Stimulated activated CD8-positive, alpha-beta memory T cell treated with anti-CD3 and anti-CD28 coated beads, Interleukin-4, amount 100 ng/mL, for 1 hour (primary cell): ENCODE measurements at places on chromosomes 7 and 10.

- peak; percentile 50 for DNase-seq
These were observed at the start of gene HIPK2 for GRCh38 chr7:139777948-139778841. Gene HIPK2, minus strand, starts transcription at chr7:139777998. Its CDS starts 375 bp downstream, at chr7:139777623.

DNA sequence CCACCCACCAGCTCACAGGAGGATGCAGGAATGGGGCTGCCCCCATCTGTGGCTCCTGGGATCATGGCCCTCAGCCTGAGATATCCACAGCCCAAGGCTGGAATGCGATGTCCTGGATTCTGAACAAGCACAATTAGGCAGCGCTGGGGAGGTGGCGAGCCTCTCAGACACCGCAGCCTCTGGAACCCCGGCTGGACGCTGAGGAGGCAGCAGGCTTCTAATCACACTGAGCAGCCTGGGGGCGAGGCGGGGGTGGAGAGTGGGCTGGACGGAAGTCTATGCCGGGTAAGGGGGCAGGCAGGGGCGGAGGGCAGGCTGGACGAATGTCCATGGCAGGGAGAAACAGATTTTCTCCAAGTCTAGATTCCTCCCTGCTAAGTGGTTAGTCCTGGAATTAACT is 56.4 kb downstream of the DPYSL4 start:
- DNase-seq, result no peak

- DNase-seq, result no peak
These were observed 296.3 kb upstream of the ZMIZ1 start for GRCh38 chr10:78772486-78772885.

DNA sequence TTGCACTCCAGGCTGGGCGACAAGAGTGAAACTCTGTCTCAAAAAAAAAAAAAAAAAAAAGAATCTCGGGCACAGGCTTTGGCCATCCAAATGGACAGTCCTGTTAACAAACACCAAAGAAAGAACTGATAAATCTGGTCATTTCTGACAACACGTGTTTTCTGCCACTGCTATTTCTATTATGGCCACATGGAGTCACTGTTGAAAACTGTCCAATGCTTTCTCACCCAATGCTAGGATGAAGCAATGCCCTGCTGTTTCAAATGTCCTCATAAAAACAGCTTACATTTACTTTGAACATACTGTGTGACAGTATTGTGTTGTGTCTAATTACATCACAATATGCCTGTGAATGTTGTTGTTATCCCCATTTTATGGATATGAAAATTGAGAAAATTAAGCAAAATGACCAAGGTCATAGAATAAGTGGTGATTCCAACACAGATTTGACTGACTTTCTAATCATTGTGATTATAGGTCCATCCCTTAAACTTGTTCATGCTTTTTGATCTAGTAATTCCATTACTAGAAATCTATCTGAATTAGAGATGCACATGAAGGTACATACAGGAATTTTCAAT is 19.9 kb upstream of the MAP3K8 start:
- no peak for DNase-seq

DNA sequence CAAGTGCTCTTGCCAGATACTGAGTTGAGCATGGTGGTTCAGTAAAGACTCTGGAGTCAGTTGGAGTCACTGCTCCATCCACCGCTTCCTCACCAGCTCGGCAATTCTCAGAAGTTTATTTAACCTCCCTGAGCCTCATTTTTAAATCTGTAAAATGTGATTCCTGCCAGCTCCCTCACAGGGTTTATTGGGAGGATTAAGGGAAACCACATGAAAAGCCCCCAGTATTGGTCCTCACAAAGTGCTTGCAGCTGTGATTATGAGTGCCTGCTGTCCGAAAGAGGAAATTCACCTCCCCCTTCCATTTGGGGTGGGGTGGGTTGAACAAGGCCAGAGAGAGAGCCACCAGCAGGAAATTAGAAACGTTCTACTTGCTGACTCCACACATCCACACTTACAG is 99.0 kb downstream of the AOAH start:
- DNase-seq, result no peak

- DNase-seq, result no peak
These were observed 11.3 kb upstream of the ESYT2 start for GRCh38 chr7:158840604-158841003.

- DNase-seq, result no peak
These were observed 28.9 kb upstream of the SAMD9L start for GRCh38 chr7:93176992-93177580.

DNA sequence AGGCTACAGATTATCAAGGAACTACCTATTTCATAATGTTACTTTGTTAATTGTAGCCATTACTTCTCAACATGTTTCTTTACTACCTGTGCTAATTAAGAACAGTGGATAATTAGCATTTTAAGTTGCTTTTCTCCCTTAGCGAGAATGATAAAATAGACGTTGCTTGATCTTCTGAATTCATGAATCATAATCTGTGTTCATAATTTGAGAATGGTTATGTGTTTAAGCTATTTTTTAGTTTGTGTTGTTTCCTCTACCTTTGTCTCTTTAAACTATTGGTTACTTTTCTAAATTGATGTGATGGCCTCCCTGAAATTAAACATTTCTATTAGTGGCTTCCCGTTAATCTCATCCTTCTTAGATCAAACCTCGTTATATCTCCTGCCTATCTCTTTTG is at the start of gene ZRANB1:
TSS of gene ZRANB1 (plus strand) at position 301 of the 400 bp plus-strand sequence. CDS start 371 bp downstream, outside the sequence.
- DNase-seq, result no peak

DNA sequence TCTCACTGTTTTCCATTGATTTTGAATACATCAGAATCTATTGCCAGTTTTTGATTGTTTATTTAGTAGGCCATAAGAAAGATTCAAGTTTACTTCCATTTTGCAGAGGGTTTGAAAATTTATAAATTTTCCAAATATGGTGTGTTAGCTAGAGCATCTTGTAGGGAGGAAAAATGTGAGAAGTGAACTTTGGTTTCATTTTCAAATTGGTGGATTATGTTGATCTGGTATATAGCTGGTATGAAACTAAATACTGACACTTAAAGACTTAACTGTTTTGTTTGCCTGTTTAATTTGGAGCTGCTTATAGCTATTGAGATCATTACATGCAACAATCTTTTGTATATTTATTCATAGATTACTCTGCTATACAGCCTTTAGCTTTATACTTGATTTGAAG is 108.1 kb downstream of the ADAM22 start:
- no peak for DNase-seq

- no peak for DNase-seq
These were observed 183.6 kb downstream of the TAX1BP1 start for GRCh38 chr7:27923642-27923980.

DNA sequence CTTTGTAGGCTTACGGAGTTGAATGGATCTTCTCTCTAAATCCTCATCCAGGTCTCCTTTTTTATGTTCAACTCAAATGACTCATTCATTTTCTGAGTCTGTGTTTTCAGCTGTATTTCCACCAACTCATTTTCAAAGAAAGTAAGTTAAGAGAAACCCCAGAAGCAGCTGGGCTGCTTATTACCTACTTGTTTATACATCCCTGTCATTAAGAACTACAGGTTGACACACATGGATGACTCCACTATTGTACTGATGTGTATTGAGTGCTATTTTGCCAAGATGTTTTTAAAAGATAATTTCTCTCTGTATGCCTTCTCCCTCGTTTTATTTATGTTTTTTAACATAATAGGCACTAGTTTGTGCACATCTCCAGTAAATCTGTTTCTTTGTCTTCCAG is 41.9 kb downstream of the DGKI start:
- no peak for DNase-seq

- DNase-seq, result no peak
These were observed 3.4 kb upstream of the TBRG4 start for GRCh38 chr7:45114926-45115325.

GRCh38 chr7:1028775-1029636 is 15.3 kb upstream of the GPR146 start:
- no peak for DNase-seq

- no peak for DNase-seq
These were observed 17.3 kb downstream of the HSPA14 start for GRCh38 chr10:14855453-14855852.

DNA sequence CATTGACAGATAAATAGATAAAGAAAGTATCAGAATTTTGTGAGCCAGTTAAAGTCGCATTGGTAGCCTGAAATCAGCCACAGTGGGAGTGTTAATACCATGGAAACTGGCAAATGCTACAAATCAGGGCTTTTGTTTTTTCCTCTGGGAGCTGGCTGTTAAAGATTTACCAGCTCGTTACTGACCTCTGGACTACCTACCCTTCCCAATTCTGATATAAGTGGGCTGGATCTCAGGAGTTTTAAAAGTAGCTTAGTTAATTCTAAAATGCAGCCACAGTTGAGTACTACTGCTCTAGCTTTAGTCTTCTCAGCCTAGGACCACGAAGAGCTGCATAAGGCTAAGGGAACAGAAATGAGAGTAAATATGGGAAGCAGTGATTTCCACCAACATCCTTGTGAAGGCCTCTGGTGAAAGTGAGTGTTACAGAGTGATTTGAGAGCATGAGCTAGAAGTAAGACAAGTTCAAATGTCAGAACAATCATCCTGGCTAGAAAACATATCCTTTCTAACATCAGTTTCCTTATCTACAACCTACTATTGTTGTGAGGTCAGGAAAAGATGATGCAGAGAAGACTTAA is 53.2 kb downstream of the A1CF start:
- no peak for DNase-seq

GRCh38 chr10:34959786-34960185 is 130.4 kb downstream of the CUL2 start:
- DNase-seq, result no peak
